Epithelial cell of prostate (primary cell): ENCODE measurements at places on chromosomes 7 and 10.

GRCh38 chr10:112778579-112778978 is 171.5 kb upstream of the TCF7L2 start:
- no peak for DNase-seq

DNA sequence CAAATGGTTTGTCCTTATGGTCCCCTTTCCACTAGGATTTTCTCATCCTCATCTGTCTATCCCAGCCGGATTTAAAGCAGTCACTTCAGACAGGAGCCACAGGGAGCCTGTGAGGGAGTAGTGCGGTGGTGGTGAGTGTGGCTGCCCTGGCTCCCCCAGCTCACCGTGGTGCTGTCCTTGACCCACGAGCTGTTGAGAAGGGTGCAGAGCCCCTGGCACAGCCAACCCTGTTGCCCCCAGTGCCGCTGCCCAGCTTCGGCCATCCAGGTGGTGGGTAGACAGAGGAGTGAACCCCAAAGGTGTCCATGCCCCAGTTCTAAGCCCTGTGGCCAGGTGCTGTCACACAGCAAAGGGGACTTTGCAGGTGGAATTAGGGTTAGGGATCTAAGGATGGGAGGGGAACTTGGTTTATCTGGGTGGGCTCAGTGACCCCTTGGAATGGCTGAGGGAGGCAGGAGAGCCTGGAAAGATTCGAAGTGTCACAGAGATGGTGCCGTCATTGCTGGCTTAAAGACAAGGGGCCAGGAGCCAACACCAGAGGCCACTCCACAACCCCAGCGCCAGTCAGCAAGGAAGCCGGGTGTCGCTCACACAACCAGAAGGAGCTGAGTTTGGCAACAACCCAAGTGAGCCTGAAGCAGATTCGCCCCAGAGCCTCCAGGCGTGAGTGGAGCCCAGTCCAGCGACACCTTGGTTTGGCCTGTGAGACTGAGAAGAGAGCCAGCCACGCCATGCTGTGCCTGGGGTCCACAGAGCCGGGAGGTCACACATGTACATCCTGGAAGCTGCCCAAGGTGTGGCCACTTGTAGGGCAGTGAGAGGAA is 142.4 kb downstream of the ADCY1 start:
- DNase-seq = no peak

- DNase-seq = no peak
Measured at GRCh38 chr7:138898255-138898654, 82.9 kb downstream of the KIAA1549 start.

GRCh38 chr7:106070567-106071254 is 41.4 kb downstream of the SYPL1 start:
- no peak for DNase-seq

GRCh38 chr7:37427276-37427940 is 21.3 kb downstream of the ELMO1 start:
- DNase-seq = no peak

GRCh38 chr7:135188298-135188984 is 17.9 kb upstream of the CYREN start:
- DNase-seq = no peak

- no peak for DNase-seq
Measured at GRCh38 chr10:59373071-59373470, 10.7 kb upstream of the FAM13C start.

GRCh38 chr7:72032934-72033333 is 379.2 kb downstream of the CALN1 start:
- DNase-seq = no peak
